ENCODE measurements at places on chromosomes 12 and 14.

- no peak for DNase-seq
Observed at GRCh38 chr14:96221109-96221650, 16.5 kb downstream of the BDKRB2 start.

GRCh38 chr12:11108862-11109261 is 16.7 kb upstream of the TAS2R43 start:
- no peak for DNase-seq

DNA sequence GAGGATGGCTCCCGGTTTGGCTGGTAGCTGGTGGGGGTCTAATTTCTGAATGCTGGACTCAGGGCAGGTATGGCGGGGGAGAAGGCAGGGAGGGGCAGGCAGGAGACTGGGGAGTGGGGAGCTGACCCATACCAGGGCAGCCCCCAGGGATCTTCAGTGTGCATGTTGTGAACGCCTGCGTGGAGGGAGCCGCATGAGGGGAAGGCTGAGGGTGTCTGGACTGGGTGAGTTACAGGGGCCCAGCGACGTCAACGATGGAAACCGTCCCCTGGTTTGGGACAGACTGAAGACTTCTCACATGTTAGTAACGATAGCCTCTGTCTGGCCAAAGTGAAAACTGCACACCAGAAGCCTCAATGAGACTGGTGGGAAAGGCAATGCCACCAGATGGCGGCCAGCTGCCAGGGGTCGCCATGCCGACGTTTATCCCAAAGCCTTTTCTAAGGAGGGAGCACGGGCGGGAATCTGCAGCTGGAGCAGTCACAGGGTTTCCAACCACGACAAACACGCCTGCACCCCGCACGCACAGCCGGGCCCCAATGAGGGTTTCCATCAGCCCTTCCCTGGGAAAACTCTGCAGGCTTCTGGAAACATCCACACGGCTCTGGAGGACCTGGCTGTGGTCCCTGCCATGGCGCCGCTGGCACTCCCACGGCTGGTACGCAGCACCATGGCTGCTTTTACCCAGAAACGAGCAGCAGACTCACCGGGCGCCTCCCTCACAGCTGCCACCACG is 14.0 kb downstream of the PGAM5 start:
- DNase-seq, result no peak

GRCh38 chr14:99430491-99430890 is 50.2 kb downstream of the SETD3 start:
- DNase-seq, result peak; percentile 69

DNA sequence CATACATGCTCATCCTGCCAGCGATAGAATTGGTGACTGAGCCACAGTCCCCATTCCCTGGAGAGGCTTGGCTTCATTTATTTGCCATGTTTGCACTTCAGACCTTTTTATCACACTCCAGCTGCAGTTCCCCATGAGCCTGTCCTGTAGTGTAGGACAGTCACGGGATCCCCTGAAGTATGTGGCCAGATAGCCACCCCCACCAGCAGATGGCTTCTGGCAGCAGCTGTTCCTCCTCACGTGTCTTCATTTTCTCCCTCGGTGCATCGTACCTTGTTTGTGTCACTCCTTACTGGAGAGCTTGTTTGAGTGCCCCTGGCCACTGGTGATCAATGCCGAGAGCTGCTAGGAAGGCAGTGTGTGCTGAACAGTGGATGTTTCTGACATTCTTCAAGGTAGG is 40.2 kb downstream of the UBE3B start:
- DNase-seq, result no peak

DNA sequence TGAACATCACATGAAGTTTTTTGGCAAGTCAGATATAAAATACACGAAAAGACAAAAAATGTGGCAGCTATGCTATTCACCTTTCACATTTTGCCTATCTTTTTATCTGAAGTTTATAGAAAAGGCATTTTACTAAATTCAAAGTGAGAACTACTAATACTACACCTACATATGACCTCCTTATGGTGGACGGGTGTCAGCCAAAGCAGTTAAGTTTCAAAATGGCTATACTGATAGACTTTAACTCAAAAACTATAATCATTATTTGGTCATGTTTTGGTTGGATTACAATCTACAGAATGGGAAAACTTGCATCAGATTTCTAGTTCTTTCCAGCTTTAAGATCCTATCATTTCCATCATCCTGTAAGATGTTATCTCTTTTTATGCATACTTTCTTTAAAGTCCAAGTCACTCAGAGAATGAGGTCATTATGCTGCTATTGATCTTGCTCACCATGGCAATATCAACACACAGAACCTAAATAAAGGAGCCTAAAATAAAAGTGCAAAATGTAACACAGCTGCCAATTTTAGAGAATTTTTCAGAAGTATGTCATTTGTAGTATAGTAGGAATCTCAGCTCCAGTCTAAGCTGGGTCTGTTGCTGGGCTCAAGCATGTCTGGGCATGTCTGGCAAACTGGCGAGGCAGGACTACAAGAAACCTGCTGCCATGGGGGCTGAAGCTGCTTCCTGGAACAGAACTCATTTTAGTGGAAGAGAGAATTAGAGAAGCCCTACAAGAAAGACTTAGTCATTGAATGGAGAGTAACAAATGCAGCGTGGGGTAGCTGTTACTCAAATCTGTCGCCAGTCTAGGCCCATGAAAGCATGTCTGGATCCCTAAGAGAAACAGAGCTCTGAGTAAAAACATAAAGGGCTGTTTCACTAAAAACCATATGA is 7.6 kb upstream of the AEBP2 start:
- DNase-seq, result peak; percentile 64

GRCh38 chr12:115946867-115947695 is 330.4 kb downstream of the MED13L start:
- DNase-seq, result no peak

GRCh38 chr12:132492522-132492921 is 2.6 kb downstream of the FBRSL1 start:
- no peak for DNase-seq

GRCh38 chr12:106911581-106911980 is 44.1 kb upstream of the TMEM263 start:
- DNase-seq, result no peak

GRCh38 chr14:90050271-90050670 is 11.5 kb upstream of the KCNK13 start:
- no peak for DNase-seq

DNA sequence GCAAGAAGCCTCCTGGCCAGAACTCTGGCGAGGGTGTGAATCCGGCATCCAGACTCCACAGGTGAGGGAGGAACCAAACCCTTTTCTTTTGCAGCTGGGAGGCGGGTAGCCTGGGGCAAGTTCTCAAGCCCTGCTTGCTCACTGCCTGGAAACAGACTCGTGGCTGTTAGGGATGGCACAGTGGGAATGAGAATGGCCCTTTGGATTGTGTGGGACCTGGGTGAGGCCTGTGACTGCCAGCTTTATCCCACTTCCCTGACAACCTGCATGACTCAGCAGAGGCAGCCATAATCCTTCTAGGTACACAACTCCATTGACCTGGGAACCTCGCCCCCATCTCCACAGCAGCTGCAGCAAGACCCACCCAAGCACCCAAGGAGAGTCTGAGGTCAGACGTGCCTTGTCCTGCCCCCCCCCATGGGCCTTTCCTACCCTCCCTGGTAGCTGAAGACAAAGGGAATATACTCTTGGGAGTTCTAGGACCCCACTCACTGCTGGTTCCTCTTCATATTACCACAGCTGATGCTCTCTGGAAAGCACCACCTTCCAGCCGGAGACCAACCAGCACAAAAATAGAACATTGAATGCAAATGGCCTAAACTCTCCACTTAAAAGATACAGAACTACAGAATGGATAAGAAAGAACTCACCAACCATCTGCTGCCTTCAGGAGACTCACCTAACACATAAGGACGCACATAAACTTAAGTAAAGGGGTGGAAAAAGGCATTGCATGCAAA is 5.1 kb upstream of the GPR33 start:
- DNase-seq, result no peak

Data from H9 (cell line).